Fibroblast of villous mesenchyme (primary cell): ENCODE measurements at places on chromosomes 11 and 22. TPM values are rescaled to one million over a fixed set of nuclear protein-coding genes. Genes with fewer than 3 reads are reported as not detected.
A peak's percentile ranks its signal among the peaks of the same experiment; 100 is the strongest.

- no peak for DNase-seq
These were observed 98.0 kb upstream of the THY1 start for GRCh38 chr11:119520966-119521365.

GRCh38 chr11:10058356-10058755 lies 235.7 kb downstream of the SBF2 start:
- DNase-seq, result no peak

GRCh38 chr11:69651834-69652620 lies 11.1 kb downstream of the CCND1 start:
- no peak for DNase-seq

- DNase-seq, result no peak
These were observed 258.2 kb upstream of the FAT3 start for GRCh38 chr11:91966368-91966767.

GRCh38 chr11:95499516-95500135 lies 268.6 kb upstream of the SESN3 start:
- DNase-seq, result peak; percentile 48

DNA sequence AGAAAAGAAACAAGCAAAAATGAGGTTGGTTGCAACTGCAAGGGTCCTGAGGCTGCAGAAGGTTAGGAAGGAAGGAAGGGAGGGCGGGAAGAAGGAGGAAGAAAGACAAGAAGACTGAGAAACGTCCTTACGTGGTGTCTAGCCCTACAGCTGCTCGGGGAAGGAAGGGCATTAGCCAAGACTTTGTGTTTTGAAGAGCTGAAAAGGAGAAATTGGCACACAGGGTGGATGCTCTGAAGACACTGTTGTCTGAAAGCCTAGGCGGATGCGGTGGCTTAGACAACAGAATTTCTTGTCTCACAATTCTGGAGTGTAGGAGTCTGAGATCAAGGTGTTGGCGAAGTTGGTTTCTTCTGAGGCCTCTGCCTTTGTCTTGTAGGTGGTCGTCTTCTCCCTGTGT lies 60.7 kb downstream of the MCM5 start:
- DNase-seq, result no peak

The ZC3H12C gene
- 7.4 and 15.5 TPM in 2 replicates for total RNA-seq

DNA sequence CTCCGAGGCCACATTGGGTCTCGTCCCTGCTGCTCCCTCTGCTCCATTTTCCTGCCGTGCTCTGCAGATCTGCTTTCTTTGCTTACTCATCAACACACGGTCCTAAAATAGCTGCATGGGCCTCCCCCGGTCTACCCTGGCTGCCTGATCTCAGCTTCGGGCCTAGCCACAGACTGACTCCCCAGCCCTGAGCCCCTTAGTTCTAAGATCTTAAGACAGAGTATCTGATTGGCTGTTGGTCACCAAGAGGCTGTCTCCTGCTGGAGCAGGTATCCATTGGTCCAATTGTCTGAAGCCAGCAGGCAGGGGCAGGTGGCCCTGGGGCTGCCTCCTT lies 53.7 kb upstream of the NECTIN1 start:
- DNase-seq, result no peak
